NCI-H2029 treated with DMSO at 0.1 percent for 48 hours (cell line): ENCODE measurements at places on chromosomes 11 and 22.

DNA sequence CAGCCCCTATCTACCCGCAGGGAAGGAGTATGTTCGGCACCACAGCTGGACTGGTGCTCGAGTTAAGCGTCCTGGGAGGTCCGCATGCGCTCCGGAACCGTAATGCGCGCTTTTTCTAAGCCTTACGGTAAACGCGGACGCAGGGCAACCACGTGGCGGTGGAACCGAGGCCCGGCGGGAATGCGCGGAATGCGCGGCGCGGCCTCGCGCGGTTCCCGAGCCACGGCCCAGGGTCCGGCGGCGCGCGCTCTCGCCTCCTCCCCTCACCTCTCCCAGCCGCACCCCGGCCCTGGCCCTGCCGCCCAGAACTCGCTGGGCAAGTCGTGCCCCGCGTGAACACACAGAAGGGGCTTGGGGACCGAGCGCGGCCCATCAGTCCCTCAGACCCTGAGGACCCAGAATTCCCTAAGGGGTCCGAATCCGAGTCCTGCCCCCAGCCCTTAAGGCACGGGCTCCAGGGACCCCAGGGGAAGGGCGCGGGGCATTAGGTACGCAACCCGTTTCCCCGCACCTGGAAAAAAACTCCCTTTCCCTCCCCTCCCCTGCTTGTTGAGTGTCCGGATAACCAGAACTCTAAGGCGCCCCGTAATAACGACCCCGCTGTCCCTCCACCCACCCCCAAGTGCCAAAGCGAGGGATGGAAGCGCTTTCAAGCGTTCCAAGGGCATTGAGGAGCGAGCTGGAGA lies 4.3 kb upstream of the CCND1 start:
- DNase-seq = no peak

DNA sequence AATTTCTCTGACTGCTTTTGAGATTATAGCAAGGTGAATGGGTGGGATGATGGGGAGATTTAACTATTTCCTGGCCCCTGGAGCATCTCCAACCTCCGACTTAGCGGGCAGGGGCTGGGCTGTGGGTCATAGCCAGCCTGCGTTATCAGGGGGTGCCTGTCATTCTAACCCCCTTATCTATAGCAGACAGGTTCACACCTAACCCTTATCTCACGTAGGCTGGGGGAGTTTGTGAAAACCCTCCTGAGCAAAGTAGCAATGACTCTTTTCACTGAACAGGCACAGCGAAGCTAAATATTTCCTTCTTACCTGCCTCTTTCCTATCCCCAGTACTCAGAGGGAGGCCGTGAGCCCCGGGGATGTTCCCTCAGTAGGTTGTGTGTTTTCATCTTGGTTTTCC lies 511.4 kb upstream of the B3GAT1 start:
- DNase-seq = no peak

GRCh38 chr22:35824256-35824655 lies 106.6 kb downstream of the APOL5 start:
- no peak for DNase-seq

DNA sequence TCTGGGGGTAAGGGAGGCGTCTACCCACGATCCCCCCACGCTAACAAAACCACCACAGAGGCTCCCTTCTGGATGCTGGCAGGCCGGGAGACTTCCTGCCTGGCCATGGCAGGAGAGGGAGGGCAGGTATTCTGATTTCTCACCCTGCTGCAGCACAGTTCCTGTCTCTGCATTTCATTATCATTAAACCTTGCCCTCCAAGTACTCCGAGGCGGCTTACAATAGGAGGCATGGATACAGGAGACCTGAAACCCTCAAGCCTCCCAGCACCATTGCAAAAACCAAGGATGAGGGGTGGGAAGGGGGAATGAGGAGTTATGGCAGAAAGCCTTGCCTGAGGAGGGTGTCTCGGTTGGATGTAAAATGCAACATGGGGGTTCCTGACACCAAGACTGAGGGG lies 44.1 kb upstream of the MN1 start:
- DNase-seq = no peak

DNA sequence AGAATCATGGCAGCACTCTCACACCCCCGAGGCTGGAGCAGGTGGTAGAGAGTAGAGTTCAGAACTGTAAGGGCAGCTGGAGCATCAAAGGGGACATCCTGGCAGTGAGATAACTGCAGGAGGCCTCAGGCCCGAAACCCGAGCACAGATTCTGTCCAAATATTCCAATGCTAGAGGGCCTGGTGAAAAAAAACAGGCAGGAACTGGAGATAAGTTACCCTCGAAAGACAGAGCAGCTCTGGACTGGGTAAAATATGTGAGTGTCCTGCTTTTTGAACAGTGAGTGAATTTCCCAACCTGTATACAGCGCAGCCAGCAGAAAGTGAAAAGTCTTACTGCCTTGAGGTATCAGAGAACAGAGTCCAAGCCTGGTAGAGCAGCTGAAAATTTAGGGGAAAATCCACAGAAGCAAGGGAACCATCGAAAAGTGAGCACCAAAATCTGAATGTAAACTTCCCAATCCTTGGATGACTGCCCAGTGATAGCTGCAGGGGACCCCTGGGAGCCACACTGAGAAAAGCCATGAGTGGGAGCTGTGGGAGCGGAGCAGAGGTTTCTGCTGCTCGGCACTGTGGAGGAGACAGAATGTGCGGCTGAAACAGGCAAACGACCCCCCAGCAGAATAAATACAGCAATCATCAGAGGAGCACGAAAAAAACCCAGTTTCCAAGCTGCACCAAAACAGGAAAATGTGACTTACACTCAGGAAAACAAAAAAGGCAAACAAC lies 50.6 kb downstream of the WNT11 start:
- DNase-seq = no peak

DNA sequence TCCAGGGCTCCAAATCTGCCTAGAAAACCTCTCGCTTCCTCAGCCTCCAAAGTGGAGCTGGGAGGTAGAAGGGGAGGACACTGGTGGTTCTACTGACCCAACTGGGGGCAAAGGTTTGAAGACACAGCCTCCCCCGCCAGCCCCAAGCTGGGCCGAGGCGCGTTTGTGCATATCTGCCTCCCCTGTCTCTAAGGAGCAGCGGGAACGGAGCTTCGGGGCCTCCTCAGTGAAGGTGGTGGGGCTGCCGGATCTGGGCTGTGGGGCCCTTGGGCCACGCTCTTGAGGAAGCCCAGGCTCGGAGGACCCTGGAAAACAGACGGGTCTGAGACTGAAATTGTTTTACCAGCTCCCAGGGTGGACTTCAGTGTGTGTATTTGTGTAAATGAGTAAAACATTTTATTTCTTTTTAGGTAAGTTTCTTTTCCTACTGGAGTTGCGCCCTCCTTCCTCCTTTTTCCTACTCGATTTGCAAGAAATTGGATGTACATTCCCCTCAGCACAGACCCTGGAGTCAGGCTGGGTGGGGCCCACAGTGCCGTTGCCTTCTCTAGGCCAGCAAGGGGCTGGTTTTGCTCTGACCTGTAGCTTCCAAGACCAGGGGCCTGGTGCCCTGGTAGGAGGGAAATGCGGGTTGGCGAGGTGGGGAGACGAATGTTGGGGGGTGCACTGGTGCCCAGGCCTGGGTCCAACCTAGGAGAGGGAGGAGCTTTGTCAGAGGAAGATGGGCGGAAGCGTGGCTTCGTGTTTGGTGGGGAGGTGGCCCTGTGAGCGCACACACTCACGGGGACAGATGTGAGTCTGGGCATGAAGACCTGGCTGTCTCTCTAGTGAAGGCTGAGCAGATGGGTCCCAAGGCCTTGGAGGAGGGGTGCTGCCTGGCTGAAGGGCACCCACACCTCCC lies 50.6 kb downstream of the ST14 start:
- no peak for DNase-seq

GRCh38 chr11:73113426-73113825 lies 28.7 kb downstream of the FCHSD2 start:
- DNase-seq = no peak

DNA sequence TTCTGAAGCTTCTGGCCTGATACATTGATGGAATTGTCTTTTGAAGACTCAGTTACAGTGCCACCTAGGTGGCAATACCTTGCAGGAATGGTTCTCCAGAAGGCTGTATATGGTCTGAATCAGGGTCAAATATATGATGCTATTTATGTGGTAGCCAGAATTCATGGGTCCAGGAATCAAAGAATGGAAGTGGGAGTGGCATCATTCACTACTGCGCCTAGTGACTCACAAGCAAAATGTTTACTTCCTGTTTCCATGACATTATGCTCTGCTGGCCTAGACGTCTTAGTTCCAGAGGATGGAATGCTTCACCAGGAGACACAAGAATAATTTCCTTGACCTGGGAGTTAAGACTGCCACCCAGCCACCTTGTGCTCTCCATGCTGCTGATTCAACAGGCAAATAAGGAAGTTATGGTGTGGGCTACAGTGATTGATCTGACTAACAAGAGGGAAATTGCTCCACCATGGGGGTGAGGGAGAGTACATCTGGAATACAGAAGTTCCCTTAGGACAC lies 491.8 kb downstream of the ETS1 start:
- DNase-seq = no peak

GRCh38 chr22:50004918-50005317 lies 7.6 kb downstream of the IL17REL start:
- no peak for DNase-seq

GRCh38 chr11:71448257-71449171 lies at the start of gene DHCR7:
TSS of gene DHCR7 (minus strand) at chr11:71448393. CDS start at chr11:71444952, 3,441 bp downstream.
- DNase-seq = peak; percentile 55

- no peak for DNase-seq
These were observed 188.7 kb downstream of the CTTN start for GRCh38 chr11:70587075-70587389.

DNA sequence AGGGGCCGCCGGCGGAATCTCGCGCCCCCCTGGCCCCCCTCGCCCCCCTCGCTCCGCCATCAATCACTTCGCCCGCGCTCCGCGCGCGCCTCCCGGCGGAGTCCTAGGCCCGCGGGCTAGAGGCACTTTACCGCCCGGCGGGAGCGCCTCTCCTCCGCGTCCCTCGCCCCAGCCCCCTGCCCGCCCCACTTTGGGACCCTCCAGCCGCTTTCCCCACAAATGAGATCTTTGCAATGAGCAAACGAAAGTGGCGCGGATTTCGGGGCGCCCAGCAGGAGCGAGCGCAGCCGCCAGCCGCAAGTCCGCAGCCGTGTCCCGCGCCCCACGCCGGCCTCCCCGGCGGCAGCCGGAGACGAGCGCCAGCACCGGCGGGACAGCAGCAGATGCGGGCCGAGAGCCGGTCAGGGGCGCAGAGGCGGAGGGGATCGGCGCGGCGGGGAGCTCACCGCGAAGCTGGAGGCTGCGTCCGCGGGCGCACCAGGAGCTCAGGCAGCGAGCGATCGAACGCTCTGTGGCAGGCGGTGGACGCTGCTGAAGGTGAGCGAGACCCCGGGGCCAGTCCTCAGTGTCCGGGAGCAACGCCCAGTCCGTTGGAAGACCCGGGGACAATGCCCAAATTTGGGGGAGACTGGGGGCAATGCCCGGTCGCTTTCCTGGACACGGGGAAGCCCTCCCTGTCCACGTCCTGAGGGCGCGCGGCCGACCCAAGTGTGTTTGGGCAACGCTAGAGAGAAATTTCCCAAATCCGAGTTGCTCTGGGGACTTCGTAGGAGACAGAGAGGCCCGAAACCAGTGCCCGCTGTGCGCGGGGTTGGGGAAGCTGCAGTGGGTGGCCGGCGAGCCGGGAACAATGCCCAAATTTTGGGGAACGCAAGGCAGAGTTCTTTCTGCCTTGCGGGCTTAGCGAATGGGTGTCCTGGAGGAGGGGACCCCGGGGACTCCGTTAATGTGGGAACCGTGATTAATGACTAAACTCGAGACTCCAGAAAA lies 1.5 kb upstream of the IGF2 start:
- no peak for DNase-seq

DNA sequence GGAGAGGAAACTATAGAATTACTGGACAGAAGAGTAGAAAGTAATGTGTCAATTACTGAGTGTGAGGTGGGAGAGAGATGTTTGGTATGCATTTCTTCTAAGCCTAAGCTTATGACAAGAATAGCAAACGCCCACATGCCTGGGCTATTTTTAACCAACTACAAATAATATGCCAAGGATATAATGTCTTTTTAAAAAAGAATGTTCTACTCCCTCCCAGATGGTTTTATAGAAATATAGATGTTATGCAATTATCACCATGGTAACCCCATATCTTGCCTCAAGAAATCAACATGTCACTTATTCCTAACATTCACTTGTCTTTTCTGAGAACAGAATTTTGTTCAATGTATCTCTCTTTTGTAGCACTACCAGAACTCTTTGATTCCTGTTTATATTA lies 996.7 kb upstream of the CHORDC1 start:
- DNase-seq = no peak

GRCh38 chr11:27949951-27950738 lies 157.8 kb downstream of the KIF18A start:
- DNase-seq = no peak

DNA sequence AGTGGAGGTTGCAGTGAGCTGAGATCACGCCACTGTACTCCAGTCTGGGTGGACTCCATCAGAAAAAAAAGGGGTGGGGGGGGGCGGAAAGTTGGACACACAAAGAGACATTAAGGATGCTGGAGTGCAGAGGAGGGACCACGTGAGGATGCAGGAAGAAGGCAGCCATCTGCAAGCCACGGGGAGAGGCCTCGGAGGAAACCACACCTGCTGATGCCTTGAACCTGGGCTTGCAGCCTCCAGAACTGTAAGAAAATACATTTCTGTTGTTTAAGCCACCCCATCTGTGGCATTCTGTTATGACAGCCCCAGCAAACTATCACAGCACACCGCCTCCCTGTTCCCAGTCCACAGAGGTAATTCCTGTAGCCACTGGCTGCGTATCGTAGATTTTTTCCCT lies 9.2 kb upstream of the STIP1 start:
- no peak for DNase-seq

DNA sequence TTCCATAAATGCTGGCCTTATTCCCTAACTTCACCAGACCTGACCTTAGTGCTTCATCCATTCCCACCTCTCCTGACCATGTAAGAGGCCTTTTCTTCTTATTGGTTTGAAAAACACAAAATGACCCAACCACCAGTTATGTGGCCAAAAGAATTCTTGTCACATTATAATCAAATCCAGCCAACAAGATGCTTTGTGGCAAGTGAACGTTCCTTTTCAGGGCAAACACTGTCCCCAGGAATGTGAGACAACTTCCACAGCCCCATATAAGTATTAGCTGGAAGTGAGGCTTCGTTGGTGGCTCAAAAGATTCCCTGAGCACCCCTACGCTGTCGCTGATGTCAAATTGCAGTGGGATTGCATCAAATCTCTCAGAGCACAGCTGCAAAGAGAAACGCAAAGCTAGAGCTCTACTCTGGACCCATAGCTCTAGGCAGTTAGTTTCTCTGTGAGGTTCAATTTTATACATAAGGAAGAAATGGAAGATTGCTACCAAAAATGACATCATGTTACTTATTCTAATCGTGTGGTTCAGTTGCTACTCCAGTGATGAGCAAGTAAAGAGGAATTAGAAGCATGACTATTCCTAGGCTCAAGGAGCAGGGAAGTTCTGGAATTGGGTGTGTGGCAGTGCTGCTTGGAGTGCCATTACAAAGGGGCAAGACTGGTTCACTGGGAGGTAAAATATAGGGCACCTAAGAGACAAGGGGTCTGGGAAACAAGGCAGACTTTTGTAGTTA lies 26.1 kb downstream of the GLYATL1 start:
- no peak for DNase-seq
